ENCODE measurements at places on chromosomes 6 and 20.

- no peak for DNase-seq
These were observed 34.2 kb downstream of the DTNBP1 start for GRCh38 chr6:15628499-15629131.

DNA sequence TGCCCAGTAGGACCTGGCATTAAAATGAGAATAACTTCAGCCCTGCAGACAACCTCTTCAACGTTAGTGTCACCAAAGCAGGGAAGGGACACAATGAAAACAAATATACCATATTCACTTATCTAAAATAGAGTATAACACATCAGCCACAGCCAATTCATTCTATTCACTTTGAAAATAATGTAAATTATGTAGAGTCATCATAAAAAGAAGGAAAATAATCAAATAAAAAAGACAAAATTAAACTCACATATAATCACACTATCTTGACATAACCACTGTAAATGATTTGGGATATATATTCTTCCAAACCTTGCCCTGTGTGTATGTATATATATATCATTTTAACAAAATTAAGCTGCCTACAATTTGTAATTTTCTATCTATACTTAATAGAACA, 78.1 kb upstream of the HEY2 start:
- no peak for DNase-seq

DNA sequence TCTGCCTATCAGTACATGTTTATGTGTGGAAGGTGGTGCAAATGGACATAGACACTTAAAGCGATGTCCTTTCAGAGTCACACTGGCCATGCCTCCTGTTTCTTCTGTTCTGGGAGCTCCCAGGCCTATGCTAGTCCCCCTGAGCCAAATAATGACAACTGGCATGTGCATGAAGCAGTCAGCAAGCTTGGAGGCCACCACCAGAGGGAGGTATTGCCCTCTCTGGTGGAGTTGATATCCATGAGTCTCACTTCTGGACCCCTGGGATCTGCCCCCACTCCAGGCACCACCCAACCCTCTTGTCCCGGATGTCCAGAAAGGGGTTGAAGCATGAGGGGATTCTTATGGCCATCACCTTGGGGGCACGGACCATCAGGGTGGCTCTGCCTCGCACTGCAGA, 172.2 kb downstream of the AIG1 start:
- DNase-seq: no peak

GRCh38 chr6:104601131-104601651, 258.5 kb downstream of the HACE1 start:
- no peak for DNase-seq

GRCh38 chr6:156337801-156338200, 439.4 kb upstream of the ARID1B start:
- no peak for DNase-seq

DNA sequence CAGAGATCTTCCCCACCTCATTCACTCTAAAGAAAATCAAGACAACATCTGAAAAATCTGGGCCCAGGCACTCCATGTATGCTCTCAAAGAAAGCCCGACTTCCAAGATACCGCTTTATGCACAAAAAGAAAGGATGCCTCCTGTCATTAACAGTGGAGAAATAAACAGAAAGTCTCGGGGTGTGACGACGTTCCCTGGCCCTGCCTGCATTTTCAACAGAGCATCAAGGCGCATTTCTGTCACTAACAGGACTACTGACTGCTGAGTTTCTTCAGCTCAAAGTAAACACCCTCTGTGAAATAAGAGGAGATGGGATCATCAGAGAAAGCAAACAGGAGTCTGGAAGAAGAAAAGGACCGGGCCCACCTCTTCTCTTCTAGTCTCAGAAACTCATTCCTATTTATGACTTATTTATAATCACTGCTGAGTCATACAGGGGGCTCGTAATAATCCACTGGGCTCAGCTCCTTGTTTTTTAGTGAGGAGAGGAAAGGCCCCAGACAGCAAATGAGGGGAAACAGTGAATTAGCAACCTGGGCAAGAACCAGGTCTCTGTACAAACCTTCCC, 99.7 kb downstream of the ZMYND8 start:
- DNase-seq: no peak

DNA sequence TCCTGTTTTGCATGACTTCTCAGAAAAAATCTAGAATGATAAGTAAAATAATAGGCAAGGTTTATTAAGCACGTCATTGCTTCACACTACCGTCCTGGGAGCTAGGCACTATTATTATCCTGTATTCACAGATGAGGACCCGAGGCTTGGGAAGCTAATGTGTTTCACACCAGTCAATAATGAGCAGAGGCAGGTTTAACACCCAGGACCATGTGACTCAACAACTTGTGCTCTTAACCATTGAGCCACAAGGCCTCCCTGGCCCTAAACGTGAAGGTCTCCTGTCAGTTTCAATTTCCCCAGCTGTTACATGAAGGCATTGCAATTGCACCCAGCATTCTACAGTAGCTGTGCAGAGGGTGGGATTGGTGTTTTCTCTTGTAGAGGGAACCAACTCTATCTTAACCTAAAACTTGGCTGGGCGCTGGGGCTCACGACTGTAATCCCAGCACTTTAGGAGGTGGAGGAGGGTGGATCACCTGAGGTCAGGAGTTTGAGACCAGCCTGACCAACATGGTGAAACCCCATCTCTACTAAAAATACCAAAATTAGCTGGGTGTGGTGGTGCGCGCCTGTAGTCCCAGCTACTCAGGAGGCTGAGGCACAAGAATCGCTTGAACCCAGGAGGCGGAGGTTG, 191.2 kb downstream of the BCAS1 start:
- no peak for DNase-seq

- DNase-seq: no peak
These were observed 66.8 kb upstream of the MOCS1 start for GRCh38 chr6:40000964-40001515.

DNA sequence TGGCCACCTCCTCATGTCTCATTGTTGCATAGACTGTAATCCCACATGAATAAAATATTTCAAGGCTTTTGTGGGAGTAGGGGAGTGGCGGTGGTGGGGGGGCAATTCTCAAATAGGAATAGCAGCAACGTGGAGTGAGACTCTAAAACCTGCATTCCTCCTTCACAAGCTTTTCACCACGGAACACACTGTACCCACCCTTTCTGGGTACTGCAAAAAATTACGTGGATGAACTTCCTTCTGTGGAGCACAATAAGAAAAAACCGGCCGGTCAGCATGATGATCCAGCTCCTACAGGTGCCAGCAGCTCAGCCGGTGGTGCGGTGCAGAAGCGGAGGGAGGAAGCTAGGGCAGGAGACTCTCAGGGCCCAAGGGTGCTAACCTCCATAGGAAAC, 930 bp upstream of the RRAGD start:
- no peak for DNase-seq

DNA sequence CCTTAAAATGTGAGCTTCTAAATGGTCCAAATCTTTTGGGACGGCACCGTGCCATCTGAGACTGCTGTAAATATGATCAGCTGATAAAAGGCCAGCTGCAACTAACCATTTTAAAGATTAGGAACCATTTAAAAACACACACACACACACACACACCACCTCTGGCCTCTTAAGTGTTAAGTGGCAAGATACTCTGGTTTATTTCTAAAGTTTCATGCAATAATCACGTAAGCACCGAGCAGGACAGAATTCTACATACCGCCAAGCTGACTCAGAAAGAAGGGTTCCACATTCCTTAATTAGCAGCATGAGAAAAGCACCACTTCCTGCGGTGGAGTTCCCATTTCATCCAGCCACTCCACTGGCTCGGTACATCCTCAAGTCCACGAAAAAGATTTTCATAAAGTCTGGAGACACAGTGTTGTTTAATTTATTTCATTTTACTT, 17.8 kb upstream of the ZNF217 start:
- no peak for DNase-seq

- no peak for DNase-seq
These were observed 15.7 kb upstream of the ENPP1 start for GRCh38 chr6:131792091-131792496.

DNA sequence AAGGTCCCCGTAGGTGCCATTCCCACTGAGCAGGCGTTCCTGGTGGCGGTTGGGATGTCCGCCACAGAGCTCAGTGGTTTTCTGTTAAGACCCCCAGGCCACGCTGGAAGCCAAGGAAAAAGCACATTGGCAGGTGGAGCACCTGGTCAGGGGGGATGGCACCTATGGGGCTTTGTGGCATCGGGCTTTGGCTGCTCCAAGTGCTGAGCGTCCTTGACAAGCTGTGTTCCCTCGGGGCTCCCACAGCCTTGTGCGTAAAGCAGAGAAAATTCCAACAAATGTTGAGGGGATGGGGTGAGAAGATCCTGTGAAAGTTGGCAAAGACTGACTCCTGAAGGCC, 135.4 kb downstream of the JPH2 start:
- DNase-seq: no peak

DNA sequence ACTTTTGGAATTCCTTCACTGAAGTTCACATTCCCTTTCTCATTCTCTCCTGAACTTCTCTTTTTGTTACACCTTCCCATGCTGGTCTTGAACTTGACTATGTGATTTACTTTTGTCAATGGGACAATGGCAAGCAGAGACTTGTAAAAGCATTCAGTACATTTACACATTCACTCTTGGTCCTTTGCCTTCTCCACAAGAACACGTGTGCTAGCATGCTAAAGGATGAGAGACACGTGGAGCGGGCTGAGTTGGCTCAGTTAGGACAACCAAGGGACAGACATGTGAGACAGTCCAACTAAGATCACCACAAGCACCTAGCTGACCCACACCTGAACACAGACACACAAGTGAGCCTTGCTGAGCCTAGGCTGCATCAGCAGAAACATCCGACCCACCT, 91.3 kb upstream of the PAK5 start:
- no peak for DNase-seq

- no peak for DNase-seq
These were observed 122.4 kb downstream of the MCHR2 start for GRCh38 chr6:99871641-99872040.

DNA sequence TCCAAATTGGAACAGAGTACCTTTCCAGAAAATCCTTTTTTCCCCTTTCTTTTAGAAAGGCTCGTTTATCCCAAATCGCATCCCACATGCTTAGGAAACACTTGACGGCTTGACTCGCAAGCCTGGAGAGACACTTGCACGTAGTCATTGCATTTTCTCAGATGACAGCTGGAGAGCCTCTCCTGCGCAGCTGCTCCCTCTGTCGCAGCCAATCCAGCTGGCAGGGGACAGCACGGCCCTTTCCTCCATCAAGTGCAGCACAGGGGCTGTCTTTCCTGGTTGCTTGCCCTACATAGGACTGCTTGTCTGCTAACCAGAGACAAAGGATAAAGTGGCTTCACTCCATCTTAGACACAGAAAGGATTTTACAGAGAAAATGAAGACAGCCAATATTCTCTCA, 77.6 kb upstream of the RGS17 start:
- peak; percentile 32 for DNase-seq

- DNase-seq: no peak
These were observed 132.1 kb upstream of the FOXQ1 start for GRCh38 chr6:1179571-1180459.

DNA sequence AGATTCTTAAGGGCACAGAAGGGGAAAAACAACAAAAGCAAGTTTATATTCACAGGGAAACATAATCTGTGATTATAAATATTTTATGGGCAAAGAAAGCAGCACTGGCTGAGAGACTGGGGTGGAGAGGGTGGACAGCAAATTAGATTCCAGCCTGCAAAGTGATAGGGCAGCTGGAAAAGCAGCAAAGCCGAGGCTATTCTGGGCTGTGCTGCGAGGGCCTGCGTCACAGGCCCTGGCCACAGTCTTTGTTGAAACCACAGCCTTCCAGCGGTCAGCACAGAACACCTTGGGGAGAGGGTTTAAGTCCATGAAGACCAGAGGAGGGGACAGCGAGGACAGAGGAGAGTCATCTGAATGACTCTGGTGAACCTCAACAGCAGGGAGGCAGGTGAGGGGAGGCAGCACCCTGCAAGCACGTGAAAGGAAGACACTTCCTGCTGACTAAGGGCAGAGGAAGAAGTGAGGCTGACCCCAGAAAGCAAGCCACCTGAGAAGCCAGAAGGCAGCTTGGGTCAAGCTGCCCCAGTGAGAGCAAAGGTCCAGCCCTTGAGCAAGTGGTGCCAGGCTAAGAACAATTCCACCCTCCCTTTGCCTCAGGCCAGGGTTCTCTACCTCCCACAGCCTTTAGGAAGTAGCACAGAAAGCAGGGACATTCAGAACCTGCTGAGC, 17.1 kb downstream of the MRPL14 start:
- no peak for DNase-seq

- DNase-seq: no peak
These were observed 125.9 kb downstream of the FYN start for GRCh38 chr6:111747396-111747795.

DNA sequence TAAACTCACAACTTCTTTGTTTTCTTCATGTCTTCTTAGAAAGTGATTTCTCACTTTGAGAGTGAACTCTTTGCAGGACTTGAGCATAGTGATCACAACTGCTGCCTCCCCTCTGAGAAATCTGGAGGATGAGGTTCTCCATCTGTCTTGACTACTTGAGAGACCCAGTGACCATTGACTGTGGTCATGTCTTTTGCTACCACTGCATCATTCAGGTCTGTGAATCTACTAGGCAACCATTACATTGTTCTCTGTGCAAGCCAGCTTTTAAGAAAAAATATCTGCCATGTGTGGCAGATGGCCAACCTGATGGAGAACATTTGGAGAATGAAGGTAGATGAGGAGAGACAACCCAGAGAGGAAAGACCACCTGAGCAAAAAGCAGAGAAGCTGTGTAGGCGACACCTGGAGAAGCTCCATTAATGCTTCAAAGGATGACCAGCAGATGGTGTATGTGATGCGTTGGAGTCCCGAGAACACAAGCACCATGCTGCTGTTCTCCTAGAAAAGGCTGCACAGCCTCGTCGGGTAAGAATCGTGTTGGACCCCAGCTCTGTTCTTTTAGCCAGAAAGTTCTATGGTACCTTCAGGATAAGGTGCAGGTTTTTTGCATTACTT, 25.1 kb upstream of the TRIM26 start:
- DNase-seq: no peak

DNA sequence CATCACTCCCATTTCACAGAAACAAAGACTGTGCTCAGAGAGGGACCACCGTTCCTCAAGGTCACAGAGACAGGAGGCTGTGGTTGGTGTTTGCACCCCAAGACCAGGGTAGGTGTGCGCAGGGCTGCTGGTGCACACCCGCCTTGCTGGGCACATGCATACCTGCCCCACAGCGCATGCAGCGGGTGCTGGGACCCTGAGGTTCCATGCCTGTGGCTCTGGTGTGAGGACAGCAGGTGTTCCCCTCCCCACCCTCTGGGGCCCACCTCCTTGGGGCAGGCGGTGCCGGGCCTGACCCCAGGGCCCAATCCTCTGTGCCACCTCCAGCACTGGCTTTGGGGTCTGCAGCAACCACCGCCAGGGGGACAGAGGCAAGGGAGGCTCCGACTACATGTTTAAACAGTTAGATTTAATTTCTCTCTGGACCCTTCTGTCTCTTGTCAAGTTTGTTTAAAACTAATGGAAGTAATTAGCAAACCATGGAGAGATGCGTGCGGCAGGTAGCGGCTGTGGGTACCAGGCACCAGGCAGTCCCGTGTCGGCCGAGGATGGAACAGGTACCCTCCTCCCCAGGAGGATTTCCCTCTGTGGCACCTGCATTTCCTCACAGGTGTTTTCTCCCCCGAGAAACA, 327.8 kb downstream of the TAF4 start:
- DNase-seq: no peak
